GM13976 (cell line): ENCODE measurements at places on chromosomes 13 and 19.

DNA sequence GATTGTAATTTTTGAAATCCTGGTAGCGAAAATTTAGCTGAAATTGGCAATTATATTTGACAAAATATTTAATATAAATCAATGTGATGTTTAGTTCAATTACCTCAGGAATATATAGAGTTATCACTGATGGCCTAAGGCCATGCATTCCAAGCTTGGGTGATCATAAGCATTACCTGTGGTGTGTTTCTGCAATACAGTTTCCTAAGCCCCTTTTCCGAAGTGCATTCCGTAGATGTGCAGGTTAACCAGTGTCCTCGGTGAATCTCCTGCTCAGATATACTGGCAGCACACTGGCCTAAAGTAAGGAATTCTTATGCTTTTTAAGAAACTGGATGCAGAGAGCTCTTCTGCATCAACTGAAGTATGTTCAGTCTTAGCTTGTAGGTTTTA is 35.0 kb downstream of the ITGBL1 start:
- no peak for DNase-seq

DNA sequence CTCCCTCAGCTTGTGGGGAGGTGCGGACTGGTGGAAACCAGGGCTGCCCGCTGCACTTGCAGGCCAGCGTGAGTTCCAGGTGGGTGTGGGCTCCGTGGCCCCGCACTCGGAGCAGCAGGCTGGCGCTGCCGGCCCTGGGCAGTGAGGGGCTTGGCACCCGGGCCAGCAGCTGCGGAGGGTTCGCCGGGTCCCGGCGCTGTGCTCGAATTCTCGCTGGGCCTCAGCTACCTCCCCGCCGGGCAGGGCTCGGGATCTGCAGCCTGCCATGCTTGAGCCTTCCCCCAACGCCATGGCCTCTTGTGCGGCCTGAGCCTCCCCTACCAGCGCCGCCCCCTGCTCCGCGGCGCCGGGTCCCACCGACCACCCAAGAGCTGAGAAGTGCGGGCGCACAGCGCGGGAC is 71.6 kb upstream of the ADGRL1 start:
- DNase-seq, result no peak

DNA sequence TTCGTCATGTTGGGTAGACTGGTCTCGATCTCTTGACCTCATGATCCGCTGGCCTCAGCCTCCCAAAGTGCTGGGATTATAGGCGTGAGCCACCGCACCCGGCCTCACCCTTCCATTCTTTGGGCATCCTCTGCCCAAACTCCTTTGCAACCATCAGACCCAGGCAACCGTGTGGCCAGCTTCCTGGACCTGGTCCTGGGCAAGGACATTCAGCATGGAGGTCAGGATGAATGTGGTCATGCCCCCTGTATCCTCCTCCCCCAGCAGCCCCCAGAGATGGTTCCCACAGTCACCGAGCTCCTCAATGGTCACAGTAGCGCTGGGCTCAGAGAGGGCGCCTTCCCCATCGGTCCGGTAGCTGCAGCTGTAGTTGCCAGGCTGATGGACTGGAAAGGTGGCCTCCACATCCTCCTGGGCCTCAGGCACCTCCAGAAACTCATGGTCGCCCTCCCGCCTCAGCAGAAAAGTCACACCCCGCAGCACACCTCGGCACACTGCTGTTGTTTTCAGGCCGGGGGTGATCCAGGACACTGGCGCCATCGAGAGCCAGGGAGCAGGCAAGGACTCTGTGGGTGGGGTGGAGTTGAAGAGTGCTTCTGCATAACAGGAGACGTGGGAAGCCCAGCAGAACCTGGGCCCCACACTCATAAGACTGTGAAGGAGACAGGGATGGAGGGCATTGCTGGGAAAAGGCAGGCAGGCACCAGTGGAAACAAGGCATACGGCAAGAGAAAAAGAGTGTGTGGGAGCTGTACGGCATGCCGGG is 1.1 kb downstream of the A1BG start:
- no peak for DNase-seq

DNA sequence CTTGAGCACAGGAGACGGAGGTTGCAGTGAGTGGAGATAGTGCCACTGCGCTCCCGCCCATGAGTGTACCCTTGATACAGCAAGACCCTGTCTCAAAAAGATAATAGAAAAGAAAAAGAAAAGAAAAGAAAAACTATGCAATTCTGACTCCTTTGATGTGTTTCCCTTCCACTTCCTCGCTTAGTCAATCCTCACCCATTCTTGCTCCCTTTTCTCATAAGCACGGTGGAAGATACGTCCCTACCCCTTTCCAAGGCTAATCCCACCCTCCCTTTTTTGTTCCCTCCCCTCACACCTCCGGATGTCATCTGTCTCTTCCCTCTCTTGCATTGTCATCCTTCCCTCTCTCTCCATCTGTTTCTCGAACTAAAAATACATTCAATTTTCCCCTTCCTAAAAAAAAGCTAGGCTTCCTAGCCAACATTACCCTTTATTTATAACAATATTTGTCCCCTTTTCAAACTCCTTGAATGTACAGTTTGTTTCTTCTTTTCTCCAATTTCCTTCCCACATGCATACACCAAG is 40.5 kb upstream of the ITM2B start:
- DNase-seq, result no peak

GRCh38 chr13:100957741-100958140 is 283.1 kb upstream of the TMTC4 start:
- DNase-seq, result no peak

DNA sequence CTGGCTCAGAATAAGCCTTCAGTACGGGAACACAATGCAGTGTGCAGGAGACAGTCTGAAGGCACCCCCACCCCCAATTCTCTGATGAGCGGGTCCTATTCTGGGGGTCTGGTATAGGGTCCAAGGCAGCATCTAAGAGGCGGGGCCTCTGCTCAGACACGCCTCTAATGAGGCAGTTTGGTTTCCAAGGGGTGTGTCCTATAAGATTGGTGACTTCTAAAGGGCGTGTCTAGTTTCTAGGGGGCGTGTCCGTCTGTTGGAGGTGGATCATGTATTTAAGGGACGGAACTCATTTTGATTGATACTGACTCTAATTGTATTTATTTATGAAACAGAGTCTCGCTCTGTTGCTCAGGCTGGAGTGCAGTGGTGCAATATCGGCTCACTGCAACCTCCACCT is 8.7 kb downstream of the FIZ1 start:
- DNase-seq, result no peak

- no peak for DNase-seq
Observed at GRCh38 chr13:107568181-107568580, 647.2 kb downstream of the LIG4 start.

DNA sequence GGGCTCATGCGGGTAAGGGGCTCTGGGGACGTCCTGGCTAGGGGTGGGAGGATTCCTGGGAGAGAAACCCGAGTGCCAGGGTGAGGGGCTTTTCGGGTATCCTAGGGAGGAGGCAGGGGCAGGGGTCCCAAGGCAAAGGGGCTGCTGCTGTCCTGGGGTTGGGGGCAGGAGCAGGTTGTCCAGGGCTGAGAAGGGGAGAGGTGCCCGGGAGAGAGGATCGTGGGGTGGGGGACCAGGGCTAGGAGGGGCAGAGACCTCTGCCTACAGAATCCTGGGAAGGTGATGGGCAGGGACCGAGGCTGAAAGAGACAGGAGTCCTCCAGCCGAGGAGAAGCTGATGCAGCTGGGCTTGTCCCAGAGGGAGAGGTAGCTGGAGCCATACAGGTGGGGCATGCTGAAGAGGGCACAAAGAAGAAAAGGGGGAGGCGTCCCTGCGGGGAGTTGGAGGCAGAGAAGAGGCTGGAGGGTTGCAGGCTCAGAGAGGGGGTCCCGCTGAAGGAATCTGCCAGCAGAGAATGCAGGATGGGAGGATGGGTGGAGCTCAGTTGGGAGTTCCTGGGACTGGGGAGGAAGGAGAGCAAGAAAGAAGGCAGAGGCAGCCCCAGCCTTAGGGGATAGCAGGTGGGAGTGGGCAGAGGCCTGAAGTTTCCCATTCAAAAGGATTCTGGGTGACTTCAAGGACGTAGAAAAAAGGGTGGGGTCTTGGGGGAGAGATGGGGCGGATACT is 574 bp downstream of the CYP2S1 start:
- no peak for DNase-seq

DNA sequence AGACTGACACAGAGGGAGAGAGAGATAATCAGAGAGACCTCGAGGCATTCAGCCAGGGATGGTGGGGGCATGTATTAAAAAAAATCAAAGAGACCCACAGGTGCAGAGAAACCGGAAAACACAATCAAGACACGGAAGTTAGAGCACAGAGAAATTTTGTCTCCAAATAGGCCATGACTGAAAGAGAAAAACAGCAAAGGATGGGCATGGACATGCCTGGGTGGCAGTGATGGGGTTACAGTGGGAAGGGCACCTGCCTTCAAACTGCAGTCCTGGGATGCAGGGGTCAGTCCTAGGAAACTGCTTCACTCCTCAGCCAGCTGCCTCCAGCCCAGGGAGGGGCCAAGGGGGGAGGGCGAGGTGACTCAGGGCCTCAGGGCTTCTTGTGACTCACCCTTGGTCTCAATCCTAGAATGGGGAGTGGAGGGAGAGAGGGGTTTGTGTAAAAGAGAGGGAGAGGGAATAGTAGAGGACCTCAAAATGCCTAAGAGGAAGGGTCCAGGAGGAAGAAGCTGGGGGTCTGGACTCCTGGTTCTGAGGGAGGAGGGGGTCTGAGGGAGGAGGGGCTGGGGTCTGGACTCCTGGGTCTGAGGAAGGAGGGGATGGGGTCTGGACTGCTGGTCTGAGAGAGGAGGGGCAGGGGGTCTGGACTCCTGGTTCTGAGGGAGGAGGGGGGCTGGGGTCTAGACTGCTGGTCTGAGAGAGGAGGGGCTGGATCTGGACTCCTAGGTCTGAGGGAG is 3.6 kb upstream of the KCNN4 start:
- peak; percentile 58 for DNase-seq

DNA sequence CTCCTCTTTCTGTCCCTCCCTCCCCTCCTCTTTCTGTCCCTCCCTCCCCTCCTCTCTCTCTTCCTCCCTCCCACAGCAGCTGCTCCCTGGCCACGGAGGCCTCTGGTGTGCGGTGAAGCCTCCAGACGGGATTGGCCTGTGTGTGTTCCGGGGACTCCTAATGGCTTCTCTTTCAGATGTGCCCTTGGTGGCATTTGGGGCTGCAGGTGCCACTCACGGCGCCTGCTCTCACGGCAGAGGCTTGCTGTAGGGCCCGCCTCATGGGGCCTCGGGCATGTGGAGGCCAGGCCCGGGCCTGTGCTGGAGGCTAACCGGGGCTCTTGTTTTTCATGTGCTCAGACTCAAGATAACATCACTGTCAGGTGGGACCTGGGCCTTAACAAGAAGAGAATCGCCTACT is 20.9 kb downstream of the UPF1 start:
- no peak for DNase-seq

- no peak for DNase-seq
Observed at GRCh38 chr13:78105656-78106055, 187.0 kb upstream of the EDNRB start.

GRCh38 chr19:10194500-10195198 is at the start of gene DNMT1:
Gene DNMT1 (minus strand): TSS chr19:10194953. CDS start chr19:10194899, 54 bp downstream.
- DNase-seq, result peak; percentile 100

GRCh38 chr13:76848596-76848995 is 37.6 kb downstream of the KCTD12 start:
- DNase-seq, result no peak

DNA sequence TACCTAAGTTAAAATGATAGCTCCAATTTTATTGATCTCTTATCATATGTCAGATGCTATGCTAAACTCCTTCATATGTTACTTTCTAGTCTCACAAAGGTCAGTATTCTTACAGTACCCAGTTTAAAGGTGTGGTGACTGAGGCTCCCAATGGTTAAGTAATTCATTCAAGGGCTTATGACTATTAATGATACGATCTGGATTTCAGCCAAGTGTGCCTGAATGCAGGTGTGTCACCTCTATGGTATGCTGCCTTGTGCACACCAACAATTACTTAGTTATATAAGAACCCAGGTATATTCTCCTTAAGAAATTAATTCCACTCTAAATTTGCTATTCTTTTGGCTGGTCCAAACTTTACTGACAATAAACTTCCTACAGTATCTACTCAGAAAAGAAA is 84.6 kb upstream of the TRPC4 start:
- no peak for DNase-seq

DNA sequence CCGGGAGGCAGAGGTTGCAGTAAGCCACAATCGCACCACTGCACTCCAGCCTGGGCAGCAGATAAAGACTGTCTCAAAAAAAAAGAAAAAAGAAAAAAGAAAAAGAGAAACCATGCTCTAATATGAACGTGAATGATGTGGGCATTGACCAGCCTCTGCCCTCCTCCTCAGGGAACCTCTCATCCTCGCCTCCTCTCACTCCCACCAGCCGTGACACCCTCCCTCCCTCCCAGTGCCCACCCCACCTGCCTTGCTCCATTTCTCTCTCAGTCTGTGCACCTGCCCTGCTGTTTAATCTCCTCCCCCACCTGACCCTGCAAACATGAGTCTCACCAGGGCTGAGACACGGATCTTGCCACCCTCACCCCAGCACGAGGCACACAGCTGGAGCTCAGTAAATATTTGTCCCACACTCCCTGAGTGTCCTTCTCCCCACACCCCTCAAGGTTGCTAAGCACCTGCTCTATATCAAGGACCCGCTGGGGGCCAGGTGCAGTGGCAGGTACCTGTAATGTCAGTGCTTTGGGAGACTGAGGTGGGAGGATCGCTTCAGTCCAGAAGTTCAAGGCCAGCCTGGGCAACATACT is 7.5 kb upstream of the BCAT2 start:
- no peak for DNase-seq

GRCh38 chr19:56125806-56126590 is 4.9 kb upstream of the ZNF787 start:
- DNase-seq, result no peak

GRCh38 chr13:93413972-93414717 is 187.5 kb downstream of the GPC6 start:
- DNase-seq, result no peak

GRCh38 chr13:37529751-37530385 is 68.7 kb downstream of the POSTN start:
- no peak for DNase-seq

DNA sequence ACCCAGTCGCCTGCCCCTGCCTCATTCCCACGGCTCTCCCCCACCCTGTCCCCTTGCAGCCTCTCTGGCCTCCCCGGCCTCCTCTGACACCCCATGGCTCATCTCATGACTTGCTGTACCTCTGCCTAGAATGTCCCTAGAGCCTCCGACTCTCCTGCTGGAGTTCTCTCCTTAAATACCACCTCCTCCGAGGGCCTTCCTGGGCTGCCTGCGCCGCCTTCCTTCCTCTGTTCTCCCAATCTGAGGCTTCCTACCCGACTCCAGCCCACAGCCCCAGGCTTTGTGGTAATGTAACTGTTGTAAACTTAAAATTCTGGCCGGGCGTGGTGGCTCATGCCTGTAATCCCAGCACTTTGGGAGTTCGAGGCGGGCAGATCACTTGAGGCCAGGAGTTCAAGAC is 27.7 kb downstream of the GPR42 start:
- DNase-seq, result no peak
